ENCODE measurements at places on chromosomes 7 and 10.

DNA sequence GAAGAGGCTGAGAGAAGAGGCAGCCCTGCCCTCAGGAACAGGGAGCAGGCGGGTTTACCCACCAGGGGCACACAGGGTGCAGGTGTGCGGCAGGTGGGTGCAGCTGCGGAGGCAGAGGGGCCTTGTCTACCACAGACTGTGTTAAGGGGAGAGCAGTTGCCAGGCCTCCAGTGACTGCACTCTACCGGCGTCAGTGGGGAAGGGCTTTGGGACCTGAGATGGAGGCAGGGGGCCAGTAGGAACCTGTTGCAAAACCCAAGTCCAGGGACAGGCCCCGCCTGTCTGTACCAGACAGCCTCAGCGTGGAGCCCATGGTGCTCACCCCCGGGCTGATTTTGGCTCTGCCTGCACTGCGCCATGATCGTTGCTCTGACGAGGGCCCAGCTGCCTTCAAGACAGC, 507.6 kb upstream of the FOXK1 start:
- DNase-seq = no peak

GRCh38 chr10:38094927-38095574, 914 bp downstream of the ZNF37A start:
- DNase-seq = no peak

- no peak for DNase-seq
Measured at GRCh38 chr10:12707461-12708185, 293.9 kb downstream of the CCDC3 start.

DNA sequence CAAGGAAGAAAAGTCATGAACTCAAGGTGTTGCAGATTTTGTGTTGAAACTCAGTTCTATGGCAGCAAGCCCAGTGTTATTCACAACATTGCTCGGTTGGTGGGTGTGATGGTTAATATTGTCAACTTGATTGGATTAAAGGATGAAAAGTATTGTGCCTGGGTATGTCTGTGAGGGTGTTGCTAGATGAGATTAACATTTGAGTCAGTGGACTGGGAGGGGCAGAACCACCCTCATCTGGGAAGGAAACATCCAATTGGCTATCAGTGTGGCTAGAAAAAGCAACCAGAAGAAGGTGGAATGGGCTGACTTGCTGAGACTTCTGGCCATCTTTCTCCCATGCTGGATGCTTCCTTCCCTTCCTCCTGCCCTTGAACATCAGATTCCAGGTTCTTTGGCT, 353.2 kb downstream of the ADRA2A start:
- no peak for DNase-seq

DNA sequence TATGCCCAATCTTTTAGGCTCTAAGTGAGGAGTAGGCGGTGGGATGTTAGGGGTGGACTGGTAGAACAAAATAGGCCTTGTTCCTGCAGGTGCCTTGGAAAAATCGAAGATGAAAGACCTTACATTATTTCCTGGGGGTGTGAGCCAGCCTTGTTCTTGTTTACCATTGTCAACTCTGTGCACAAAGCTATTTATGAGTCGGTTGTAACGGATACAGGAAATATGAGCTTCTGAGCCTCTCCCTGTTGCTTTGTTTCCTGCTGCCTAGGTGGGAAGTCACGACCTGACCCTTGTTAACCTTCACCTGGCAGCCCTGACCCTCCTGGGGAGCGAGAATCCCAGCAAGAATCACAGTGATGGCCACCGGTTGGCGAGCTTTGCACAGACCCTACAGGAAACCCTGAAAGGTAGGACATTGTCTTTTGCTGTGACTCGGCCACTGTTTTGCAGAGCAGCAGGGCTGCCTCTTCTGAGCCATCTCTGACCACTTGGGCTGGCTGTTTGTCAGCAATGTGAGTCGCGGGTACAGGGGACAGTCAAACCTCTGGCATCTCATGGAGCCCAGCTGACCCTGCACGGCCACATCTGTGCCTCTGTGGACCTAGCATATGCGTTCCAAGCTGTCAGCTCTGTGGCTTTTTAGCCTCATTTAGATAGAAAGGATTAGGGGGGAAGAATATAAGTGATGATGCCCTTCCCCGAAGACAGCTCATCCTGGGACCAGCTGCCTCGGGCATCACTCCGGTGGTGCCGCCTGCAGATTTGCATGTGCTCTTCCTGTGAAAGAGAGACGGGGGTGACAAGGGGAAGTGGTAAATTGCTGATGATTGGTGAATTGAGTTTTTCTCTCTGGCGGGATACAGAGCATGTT, 102.1 kb upstream of the ANLN start:
- DNase-seq = no peak

GRCh38 chr10:77541247-77541646, 96.4 kb downstream of the KCNMA1 start:
- no peak for DNase-seq

All from Right ventricle myocardium superior (tissue), 1 donor.